ENCODE measurements at places on chromosomes 6 and 20. TPM values are rescaled to one million over a fixed set of nuclear protein-coding genes. Genes with fewer than 3 reads are reported as not detected.

DNA sequence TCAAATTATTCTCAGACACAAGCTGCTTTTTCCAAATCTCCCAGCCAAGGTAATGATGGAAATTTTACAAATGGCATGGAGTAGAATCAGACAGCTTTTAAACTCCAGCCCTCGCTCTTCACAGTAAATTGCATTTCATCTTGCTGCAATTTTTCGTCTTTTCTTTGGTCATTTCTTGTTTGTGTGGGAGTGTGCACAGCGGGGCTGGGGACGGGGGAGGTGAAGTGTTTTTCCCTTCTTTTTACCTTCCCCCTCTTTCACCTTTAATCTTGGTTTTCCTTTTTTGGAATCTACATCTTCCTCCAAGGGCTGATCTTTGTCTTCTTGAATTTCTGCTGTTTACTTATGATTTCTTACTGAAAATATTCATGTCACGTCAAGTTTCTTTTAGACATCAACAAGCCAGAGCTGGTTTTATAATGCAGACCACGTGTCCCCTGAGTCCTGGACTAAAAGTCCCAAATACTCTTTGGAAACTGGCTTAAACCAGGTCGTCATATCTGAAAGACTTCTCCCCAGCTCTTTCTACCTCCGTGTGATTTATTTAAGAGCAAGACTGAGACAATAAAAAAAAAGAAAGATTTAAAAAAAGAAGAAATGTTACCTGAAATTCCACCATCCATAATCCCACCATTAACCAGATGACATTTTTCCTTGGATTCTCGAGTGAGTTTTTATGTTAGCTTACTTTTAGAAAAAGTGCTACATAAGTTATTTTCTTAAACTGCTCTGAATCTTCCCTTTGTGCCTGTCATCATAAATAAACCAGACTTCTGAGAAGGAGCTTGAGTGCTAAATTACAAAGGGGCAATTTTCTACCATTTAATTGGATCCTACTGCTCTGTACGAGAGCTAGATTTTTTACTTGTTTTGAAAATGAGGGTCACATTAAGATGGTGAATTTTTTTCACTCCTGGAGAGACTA is 52.0 kb downstream of the MAP3K5 start:
- no peaks in the 10 kb centered on the region for H3K36me3 ChIP-seq
- peaks cover 5% of the 10 kb centered on the region for H3K4me1 ChIP-seq
- peak overlapping the region; percentile 46 for H3K27ac ChIP-seq
- DNase-seq, result no peak
- H3K4me3 ChIP-seq, result no peak overlapping the region
- H3K27me3 ChIP-seq, result no peaks in the 10 kb centered on the region

DNA sequence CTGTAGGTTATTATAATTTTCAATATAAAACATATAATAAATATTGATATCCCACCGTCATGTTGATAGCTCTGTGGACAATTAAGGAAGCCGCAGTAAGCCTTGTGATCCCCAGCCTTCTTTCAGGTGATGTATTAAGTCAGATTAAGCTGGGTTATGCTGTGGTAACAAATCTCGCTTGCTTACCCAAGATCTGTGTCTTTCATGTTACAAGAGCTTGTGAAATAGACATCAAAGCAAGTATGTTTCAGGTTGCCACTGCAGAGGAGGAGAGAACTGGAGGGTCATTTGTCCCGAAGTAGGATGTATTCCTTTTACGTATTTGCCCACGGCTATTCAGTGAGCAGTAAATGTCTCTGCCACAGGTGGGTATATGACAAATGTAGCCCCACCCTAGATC is 17.8 kb upstream of the BCKDHB start:
- H3K27me3 ChIP-seq, result no peaks in the 10 kb centered on the region
- H3K4me1 ChIP-seq, result no peaks in the 10 kb centered on the region
- H3K4me3 ChIP-seq, result no peak overlapping the region

- DNase-seq, result no peak
- H3K4me1 ChIP-seq, result no peaks in the 10 kb centered on the region
- no peak overlapping the region for H3K4me3 ChIP-seq
- H3K27ac ChIP-seq, result no peak overlapping the region
These were observed 41.2 kb downstream of the NR2E1 start for GRCh38 chr6:108207013-108207412.

DNA sequence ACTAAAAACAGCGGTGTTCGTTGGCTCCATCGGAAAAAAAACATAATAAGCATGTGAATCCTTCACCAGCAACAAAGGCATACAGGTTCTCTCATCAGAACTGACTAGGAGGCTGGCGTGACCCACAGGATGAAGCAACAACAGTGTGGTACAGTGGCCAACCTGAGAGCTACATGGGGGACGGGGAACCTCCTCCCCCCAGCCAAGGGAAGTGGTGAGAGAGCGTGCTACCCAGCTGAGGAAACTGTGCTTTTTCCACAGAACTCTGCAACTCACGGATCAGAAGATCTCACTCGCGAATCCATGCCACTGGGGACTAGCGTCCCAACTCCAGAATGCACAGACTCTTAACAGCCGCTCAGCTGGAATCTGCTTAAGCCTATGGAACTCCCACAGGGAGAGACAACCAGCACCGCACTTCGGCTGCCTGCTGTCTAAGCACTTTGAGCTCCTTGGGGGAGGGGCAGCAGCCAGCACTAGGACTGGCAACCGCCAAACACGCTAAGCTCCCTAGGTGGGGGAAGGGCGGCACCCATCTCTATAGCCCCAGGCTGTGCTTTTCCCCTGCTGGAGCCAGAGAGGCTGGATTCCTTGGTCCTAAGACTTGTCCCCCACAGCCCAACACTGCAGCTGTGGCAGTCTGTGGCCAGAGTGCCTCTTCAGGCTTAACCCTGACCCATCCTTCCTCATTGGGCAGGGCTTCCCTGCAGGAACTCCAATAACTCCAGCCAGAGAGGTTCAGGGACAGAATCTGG is 538.3 kb upstream of the BTBD3 start:
- H3K4me3 ChIP-seq, result no peak overlapping the region
- no peaks in the 10 kb centered on the region for H3K27me3 ChIP-seq
- H3K4me1 ChIP-seq, result no peaks in the 10 kb centered on the region
- no peaks in the 10 kb centered on the region for H3K36me3 ChIP-seq
- DNase-seq, result no peak

- H3K27ac ChIP-seq, result no peak overlapping the region
- H3K27me3 ChIP-seq, result no peaks in the 10 kb centered on the region
- DNase-seq, result no peak
- no peaks in the 10 kb centered on the region for H3K4me1 ChIP-seq
- H3K4me3 ChIP-seq, result no peak overlapping the region
These were observed 92.7 kb downstream of the AGPAT4 start for GRCh38 chr6:161181121-161181520.

GRCh38 chr6:15239616-15240364 is 6.1 kb upstream of the JARID2 start:
- no peaks in the 10 kb centered on the region for H3K27me3 ChIP-seq
- H3K27ac ChIP-seq, result no peak overlapping the region
- no peaks in the 10 kb centered on the region for H3K36me3 ChIP-seq
- H3K4me3 ChIP-seq, result no peak overlapping the region

- no peaks in the 10 kb centered on the region for H3K36me3 ChIP-seq
- H3K4me1 ChIP-seq, result no peaks in the 10 kb centered on the region
- no peaks in the 10 kb centered on the region for H3K27me3 ChIP-seq
- no peak overlapping the region for H3K4me3 ChIP-seq
- H3K27ac ChIP-seq, result no peak overlapping the region
These were observed 291.6 kb upstream of the CDH4 start for GRCh38 chr20:60960500-60960899.

GRCh38 chr6:32852844-32853540 is 512 bp downstream of the TAP1 start:
- DNase-seq, result peak; percentile 50
- H3K4me3 ChIP-seq, result peak overlapping the region; percentile 87
- H3K27me3 ChIP-seq, result no peaks in the 10 kb centered on the region
- H3K36me3 ChIP-seq, result no peaks in the 10 kb centered on the region
- H3K4me1 ChIP-seq, result peaks cover 7% of the 10 kb centered on the region

GRCh38 chr6:33213166-33213988 is 5.1 kb downstream of the RING1 start:
- H3K27me3 ChIP-seq, result no peaks in the 10 kb centered on the region
- H3K36me3 ChIP-seq, result no peaks in the 10 kb centered on the region
- no peak for DNase-seq
- H3K4me3 ChIP-seq, result peak overlapping the region; percentile 41

DNA sequence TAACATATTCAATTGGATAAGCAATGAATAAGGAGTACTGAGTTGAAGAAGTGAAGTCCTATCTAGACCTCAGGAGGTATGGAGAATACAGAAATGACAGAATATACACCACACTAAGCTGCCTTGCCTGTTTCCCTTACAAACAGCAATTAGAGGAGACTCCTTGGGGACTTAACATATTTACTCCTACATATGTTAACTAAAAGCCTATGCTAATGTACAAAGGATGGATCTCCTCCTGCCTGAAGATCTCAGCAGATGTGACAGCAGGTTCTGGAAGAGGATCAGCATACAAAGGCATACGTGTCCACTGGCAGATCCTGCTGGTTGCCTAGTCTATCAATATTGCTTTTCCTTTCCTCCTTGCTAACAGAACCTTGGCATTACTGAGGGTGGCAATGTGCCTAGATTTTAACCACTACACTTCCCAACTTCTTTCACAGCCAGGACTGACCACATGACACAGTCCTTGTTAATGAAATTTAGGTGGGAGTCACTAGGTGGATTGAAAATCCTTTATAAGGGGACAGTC is 29.6 kb downstream of the PRKN start:
- H3K27ac ChIP-seq, result no peak overlapping the region
- no peaks in the 10 kb centered on the region for H3K4me1 ChIP-seq
- no peaks in the 10 kb centered on the region for H3K36me3 ChIP-seq
- H3K4me3 ChIP-seq, result no peak overlapping the region
- no peaks in the 10 kb centered on the region for H3K27me3 ChIP-seq

DNA sequence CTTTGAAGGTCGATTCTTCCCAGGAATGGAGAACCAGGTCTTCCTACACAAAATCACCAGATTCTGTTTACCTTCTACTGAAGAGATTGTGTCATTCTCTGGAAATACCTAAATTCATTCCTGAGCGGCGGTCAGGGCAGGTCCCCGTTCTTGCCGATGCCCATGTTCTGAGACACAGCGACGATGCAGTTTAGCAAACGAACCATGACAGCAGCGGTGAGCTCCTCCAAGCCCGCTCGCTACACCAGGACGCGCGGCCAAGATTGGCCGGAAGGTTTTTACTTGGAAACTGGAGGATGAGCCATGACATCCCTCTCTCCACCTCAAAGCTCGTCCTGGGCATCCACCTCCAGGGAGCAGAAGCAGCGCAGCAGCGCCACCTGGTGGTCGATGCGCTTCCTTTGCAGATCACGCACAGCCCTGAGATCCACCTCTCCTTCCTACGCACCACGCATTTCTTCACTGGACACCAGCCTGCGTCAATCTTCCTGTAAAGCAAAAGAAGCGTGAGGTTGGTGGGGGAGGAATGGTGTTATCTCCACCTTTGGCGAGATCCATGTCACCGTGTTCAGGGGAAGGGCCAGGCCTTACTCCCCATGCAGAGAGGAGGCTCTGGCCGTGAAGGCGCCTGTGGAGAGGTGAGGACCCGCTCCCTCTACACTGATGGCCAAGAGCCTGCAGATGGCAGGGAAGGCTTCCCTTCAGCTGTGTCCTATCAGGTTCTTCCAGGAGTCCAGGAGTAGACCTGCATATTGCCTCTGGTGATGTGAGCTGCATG is 9.9 kb upstream of the HLA-B start:
- no peaks in the 10 kb centered on the region for H3K4me1 ChIP-seq
- H3K36me3 ChIP-seq, result no peaks in the 10 kb centered on the region
- H3K27me3 ChIP-seq, result no peaks in the 10 kb centered on the region
- no peak overlapping the region for H3K4me3 ChIP-seq

- DNase-seq, result no peak
- H3K27me3 ChIP-seq, result no peaks in the 10 kb centered on the region
- H3K36me3 ChIP-seq, result no peaks in the 10 kb centered on the region
- no peaks in the 10 kb centered on the region for H3K4me1 ChIP-seq
These were observed 84.1 kb upstream of the EPB41L1 start for GRCh38 chr20:36070451-36070850.

DNA sequence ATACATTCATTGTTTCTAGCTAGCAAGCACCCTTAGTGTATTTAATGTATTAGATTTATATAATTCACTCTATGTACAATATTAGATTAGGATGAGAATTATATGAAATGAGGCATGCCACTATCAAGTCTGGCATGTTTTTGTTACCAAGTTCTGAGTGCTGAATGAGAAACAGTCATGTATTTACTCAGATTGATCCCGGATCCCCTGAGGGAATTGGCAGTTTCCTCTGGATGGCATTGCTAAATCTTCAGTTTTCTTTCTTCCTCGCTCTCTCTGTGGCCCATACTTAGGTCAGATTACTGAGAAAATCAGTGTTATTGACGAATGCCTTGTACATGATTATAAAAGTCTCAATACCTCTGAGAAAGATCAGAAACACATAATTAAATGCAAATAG is 66.6 kb downstream of the CDKAL1 start:
- no peaks in the 10 kb centered on the region for H3K36me3 ChIP-seq
- H3K4me3 ChIP-seq, result no peak overlapping the region
- no peaks in the 10 kb centered on the region for H3K27me3 ChIP-seq
- no peak for DNase-seq
- no peak overlapping the region for H3K27ac ChIP-seq

DNA sequence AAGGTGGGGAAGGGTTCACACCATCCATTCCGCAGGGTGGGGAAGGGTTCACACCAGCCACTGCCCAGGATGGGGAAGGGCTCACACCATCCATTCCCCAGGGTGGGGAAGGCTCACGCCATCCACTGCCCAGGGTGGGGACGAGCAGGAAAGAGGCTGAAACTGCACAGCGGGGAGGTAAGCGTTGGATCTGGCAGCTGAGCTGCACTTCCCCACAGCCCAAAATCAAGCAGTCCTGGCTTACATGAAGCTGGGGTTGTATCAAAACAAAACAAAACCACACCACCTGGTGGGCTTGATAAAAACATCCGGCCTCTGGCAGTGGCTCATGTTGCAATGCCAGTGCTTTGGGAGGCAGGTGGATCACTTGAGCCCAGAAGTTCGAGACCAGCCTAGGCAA is 268.5 kb downstream of the TAF4 start:
- H3K36me3 ChIP-seq, result no peaks in the 10 kb centered on the region

- no peak for DNase-seq
- no peak overlapping the region for H3K4me3 ChIP-seq
- no peak overlapping the region for H3K27ac ChIP-seq
- no peaks in the 10 kb centered on the region for H3K4me1 ChIP-seq
- H3K27me3 ChIP-seq, result no peaks in the 10 kb centered on the region
- H3K36me3 ChIP-seq, result no peaks in the 10 kb centered on the region
These were observed 246.8 kb upstream of the EXOC2 start for GRCh38 chr6:939526-940252.

Gene TMC2
- total RNA-seq, result not detected

Gene OTOR
- not detected for total RNA-seq

Gene FAM209A
- 0.76 TPM for total RNA-seq

Gene RHAG
- total RNA-seq, result 3.2 TPM

Gene TSBP1
- total RNA-seq, result not detected

Gene LY86
- total RNA-seq, result 4.4 TPM

Gene SLC22A16
- total RNA-seq, result not detected

Gene CGA
- not detected for total RNA-seq
